ENCODE measurements at places on chromosomes 5 and 9. TPM values are rescaled to one million over a fixed set of nuclear protein-coding genes. Genes with fewer than 3 reads are reported as not detected.

The AQP7 gene
- 0.26 TPM for total RNA-seq

- H3K27ac ChIP-seq, result no peak overlapping the region
- H3K4me3 ChIP-seq, result no peak overlapping the region
- DNase-seq, result no peak
- H3K36me3 ChIP-seq, result no peaks in the 10 kb centered on the region
- no peaks in the 10 kb centered on the region for H3K27me3 ChIP-seq
- H3K4me1 ChIP-seq, result no peaks in the 10 kb centered on the region
Observed at GRCh38 chr9:26904070-26904469, 11.5 kb upstream of the CAAP1 start.

The ALDH7A1 gene
- 52.9 TPM for total RNA-seq

DNA sequence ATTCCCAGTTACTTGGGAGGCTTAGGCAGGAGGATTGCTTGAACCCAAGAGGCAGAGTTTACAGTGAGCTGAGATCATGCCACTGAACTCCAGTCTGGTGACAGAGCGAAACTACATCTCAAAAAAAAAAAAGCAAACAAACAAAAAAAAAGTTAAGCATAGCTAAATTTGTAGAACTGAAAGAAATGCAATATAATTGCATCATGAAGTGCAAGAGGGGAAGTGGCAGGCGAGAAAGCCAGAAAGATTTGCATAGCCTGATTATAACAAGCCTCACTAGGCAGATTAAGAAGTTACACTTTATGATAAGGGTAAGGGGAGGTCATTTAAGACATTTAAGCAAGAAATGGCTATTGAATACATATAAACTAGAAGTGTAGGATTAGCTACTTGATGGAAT, 187.1 kb downstream of the EDIL3 start:
- no peaks in the 10 kb centered on the region for H3K4me1 ChIP-seq
- no peaks in the 10 kb centered on the region for H3K36me3 ChIP-seq
- no peak overlapping the region for H3K27ac ChIP-seq
- no peak for DNase-seq

DNA sequence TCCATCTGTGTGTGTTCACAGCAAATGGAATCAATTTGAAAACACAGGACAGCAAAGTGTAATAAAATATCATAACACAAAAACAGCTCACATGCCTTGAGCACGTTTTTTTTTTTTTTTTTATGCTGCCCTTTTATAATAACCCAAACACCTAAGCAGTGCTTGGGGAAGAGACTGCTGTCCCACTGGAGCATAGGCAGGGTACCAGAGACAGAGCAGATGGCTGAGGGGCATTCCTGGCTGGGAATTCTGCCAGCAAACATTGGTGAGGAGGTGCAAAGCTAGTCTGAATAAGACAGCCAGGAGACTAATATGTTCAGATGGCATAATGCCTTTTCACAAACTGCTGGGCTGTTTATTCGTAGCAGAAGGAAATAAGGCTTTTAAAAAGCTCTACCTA, 58.1 kb upstream of the SV2C start:
- no peak overlapping the region for H3K4me3 ChIP-seq
- H3K27ac ChIP-seq, result no peak overlapping the region
- no peak for DNase-seq
- H3K27me3 ChIP-seq, result peaks cover 4% of the 10 kb centered on the region
- H3K4me1 ChIP-seq, result no peaks in the 10 kb centered on the region

DNA sequence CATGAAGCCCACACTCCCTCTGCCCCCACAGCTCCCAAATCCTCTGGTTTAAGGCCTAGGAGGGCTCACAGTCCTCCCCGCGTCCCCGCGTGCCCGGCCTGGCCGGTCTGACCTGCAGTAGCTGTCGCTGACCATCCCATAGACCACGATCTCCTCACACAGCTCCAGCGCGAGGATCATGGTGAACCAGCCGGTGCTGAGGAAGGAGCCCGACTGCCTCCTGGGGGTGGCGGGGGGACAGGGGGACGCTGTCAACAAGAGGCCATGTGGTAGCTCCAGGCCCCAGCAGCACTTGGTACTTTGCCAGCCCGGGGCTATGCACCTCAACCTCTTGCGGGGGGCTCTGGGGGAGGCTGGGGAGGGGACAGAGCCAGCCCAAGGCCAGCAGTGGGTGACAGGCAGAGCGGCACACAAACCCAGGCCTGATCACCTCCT, 7.0 kb downstream of the ST6GALNAC4 start:
- H3K36me3 ChIP-seq, result no peaks in the 10 kb centered on the region
- no peak overlapping the region for H3K27ac ChIP-seq
- no peaks in the 10 kb centered on the region for H3K27me3 ChIP-seq

GRCh38 chr9:99822109-99822805, 572 bp downstream of the NR4A3 start:
- no peak overlapping the region for H3K27ac ChIP-seq
- H3K4me3 ChIP-seq, result peak overlapping the region; percentile 56
- no peaks in the 10 kb centered on the region for H3K27me3 ChIP-seq
- DNase-seq, result no peak
- H3K4me1 ChIP-seq, result no peaks in the 10 kb centered on the region
- H3K36me3 ChIP-seq, result no peaks in the 10 kb centered on the region

The INIP gene
- total RNA-seq, result 20.0 TPM

The MEIKIN gene
- total RNA-seq, result not detected

DNA sequence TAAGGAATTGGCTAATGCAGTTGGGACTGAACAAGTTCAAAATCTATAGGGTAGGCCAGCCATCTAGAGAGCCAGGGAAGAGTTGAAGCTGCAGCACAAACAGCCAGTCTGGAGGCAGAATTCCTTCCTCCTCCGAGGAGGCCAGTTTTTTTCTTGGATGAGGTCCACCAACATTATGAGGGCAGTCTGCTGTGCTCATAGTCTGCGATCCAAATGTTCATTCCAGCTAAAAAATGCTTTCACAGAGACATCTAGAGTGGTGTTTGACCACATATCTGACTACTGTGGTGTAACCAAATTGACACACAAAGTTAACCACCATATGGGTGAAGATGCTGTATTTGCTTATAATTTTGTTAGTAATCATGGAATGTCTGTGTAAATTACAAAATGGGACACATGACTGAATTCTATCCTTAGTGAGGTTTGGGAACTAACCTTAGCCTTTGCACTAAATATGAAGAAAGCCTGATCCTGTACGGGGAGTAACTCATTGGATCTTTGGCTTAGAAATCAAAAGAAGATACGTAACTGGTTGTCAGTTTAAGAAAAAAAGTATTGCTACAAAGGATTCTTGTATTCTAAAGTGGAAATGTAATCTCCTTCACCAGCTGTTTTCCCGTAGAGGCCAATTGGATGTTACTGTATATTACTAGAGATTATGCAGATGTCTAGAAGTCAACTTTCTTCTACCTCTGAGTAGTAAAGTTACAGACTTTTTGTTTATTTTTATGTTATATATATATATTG, 70.6 kb downstream of the SPIN1 start:
- H3K4me3 ChIP-seq, result no peak overlapping the region
- no peak for DNase-seq
- no peak overlapping the region for H3K27ac ChIP-seq

- no peak for DNase-seq
- H3K4me3 ChIP-seq, result peak overlapping the region; percentile 37
- H3K36me3 ChIP-seq, result no peaks in the 10 kb centered on the region
Observed at GRCh38 chr9:19934301-19934871, 145.5 kb upstream of the SLC24A2 start.

DNA sequence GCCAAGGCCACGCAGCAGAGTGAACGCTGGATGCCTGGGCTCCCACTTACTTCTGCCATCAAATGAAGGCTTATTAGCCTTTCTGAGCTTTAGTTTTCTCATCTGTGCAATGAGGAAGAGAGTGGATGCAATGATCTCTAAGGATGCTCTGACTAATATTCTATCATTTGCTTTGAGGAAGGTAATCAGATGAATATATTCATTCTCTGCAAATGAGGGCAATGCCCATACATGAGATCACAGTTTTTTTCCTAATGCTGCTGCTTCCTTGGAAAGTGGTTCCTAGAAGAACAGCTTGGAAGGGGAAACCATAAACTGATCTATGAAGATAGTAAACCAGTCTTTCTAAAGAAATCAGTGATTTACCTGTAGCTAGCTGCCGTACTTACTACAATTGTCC, 152.4 kb downstream of the NSG2 start:
- peaks cover 8% of the 10 kb centered on the region for H3K27me3 ChIP-seq
- H3K36me3 ChIP-seq, result no peaks in the 10 kb centered on the region
- no peak for DNase-seq
- H3K4me1 ChIP-seq, result no peaks in the 10 kb centered on the region
- no peak overlapping the region for H3K27ac ChIP-seq

DNA sequence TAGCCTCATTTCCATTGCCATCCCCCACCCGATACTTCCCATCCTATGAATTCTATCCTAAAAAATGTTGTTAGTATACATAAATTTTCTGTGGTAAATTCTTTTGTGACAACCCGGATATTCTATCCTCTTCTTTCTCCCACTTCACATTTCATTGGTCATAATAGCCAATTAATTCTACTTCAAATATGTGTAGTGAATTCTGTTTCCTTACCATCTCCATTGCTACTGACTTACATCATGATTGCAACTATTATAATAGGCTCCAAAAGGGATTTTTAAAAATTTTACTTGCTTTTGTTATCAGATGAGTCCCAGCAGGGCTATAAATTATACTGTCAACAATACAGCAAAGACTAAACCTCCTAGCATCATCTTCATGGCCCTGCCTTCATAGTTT, 1326.8 kb downstream of the PTPRD start:
- no peak overlapping the region for H3K27ac ChIP-seq
- DNase-seq, result no peak
- H3K36me3 ChIP-seq, result no peaks in the 10 kb centered on the region
- H3K4me1 ChIP-seq, result no peaks in the 10 kb centered on the region
- H3K4me3 ChIP-seq, result no peak overlapping the region

The AGXT2 gene
- total RNA-seq, result not detected

DNA sequence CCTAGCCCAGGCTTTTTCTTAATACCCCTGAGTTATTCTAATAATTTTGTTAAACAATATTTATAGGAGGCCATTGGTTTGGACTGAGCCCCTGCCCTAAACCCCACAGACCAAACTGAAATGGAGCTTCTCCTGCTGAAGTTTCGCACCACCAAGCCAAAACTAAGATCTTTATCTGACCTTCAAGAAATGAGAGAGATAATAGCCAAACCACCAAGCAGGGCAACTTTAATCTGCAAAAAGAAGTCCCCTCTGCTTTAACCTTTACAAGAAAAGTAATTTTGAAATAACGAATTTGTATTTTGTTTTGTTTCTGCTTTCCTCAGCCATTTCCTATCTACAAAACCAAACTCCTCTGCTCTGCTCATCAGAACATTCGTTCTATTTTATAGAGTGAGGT, 125.5 kb downstream of the PIK3R1 start:
- DNase-seq, result no peak
- H3K27ac ChIP-seq, result no peak overlapping the region
- H3K36me3 ChIP-seq, result no peaks in the 10 kb centered on the region
- H3K4me1 ChIP-seq, result no peaks in the 10 kb centered on the region
- no peaks in the 10 kb centered on the region for H3K27me3 ChIP-seq

The SLC45A2 gene
- total RNA-seq, result not detected

- H3K36me3 ChIP-seq, result no peaks in the 10 kb centered on the region
- no peak overlapping the region for H3K4me3 ChIP-seq
- H3K4me1 ChIP-seq, result no peaks in the 10 kb centered on the region
- H3K27me3 ChIP-seq, result no peaks in the 10 kb centered on the region
Observed at GRCh38 chr5:112276991-112277390, 142.1 kb downstream of the EPB41L4A start.

DNA sequence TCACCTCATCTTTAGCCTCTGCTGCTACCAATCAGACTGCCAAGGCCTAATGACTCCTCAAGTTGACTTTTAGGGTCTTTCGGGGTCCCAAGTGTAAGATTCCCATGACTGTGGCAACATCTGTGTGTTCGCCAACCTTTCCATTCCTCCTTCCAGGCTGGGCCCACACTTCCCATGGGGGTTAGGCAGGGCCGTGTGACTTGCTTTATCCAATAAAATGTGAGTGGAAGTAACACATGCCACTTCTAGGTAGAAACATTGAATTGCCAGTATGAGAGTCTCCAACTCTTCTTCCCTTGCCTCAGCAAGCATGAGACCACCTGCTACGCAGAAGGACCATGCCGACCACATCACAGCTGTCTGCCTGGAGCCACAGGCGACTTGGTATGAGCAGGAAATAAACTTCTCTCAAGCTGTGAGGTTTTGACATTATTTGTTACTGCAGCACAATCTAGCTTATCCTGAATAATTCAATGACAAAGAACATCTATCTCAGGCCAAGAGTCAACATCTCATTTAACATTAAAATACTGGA, 190.4 kb upstream of the IER5L start:
- H3K4me3 ChIP-seq, result no peak overlapping the region
- H3K27me3 ChIP-seq, result no peaks in the 10 kb centered on the region
- no peaks in the 10 kb centered on the region for H3K4me1 ChIP-seq
- H3K36me3 ChIP-seq, result no peaks in the 10 kb centered on the region
- H3K27ac ChIP-seq, result no peak overlapping the region

The FST gene
- 0.51 TPM for total RNA-seq

The GRXCR2 gene
- not detected for total RNA-seq

The PKN3 gene
- total RNA-seq, result 19.9 TPM

GRCh38 chr9:70113403-70114022, 69.9 kb downstream of the MAMDC2 start:
- no peaks in the 10 kb centered on the region for H3K4me1 ChIP-seq
- no peaks in the 10 kb centered on the region for H3K36me3 ChIP-seq
- no peak overlapping the region for H3K4me3 ChIP-seq
- H3K27me3 ChIP-seq, result no peaks in the 10 kb centered on the region
- DNase-seq, result no peak

GRCh38 chr9:79661886-79662536, 90.2 kb downstream of the TLE4 start:
- DNase-seq, result no peak
- H3K27me3 ChIP-seq, result no peaks in the 10 kb centered on the region
- H3K27ac ChIP-seq, result no peak overlapping the region

GRCh38 chr5:126198531-126198930, 224.7 kb upstream of the GRAMD2B start:
- no peaks in the 10 kb centered on the region for H3K36me3 ChIP-seq
- no peaks in the 10 kb centered on the region for H3K4me1 ChIP-seq
- H3K4me3 ChIP-seq, result no peak overlapping the region
- no peak overlapping the region for H3K27ac ChIP-seq

The PDGFRB gene
- total RNA-seq, result 1.8 TPM

All from Panc1 (cell line).